LHCN-M2 (cell line): ENCODE measurements at places on chromosomes 7 and 10.

GRCh38 chr10:122308417-122309141 lies 37.5 kb downstream of the BTBD16 start:
- no peak for DNase-seq

- DNase-seq = no peak
Observed at GRCh38 chr10:35456784-35457183, 120.5 kb downstream of the CCNY start.

DNA sequence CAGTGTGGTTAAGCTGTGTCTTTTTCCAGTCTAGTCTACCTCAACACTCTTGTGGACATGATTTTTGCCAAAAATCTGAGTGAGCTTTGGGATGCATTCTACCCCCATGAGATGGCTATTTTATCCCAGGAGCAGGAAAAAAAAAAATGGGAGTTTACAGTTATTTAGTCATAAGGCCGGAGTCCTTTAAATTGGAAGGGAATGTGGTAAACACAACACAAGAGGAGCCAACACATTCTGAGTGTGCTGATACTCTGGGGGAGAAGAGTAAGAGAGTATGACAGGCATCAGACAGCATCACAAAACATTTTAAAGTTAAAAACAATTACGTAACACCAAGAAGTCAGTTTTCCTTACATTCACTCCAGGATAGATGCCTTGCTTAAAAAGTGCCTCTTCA lies 46.1 kb downstream of the C1GALT1 start:
- peak; percentile 25 for DNase-seq

DNA sequence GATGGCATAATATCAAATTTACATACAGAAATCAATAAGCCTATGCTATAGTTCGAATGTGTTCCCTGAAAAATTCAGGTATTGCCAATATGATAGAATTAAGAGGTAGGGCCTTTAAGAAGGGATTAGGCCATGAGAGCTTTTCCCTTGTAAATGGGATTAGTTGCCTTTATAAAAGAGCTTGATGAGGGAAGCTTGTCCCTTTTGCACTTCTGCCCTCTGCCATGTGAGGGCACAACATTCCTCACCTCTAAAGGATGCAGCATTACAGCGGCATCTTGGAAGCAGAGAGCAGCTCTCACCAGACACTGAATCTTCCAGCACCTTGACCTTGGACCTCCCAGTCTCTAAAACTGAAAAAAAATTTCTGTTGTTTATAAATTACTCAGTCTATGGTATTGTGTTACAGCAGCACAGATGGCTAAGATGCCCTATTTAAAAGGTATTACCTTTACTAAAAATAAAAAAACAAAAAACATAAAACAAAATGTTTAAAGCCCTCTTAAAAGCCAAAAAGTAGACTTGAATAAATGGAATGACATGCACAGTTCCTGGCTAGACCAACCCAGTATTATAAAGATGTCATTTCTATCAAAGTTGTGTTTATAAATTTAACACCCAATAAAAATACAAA lies 909.6 kb downstream of the REEP3 start:
- peak; percentile 7 for DNase-seq

- no peak for DNase-seq
Observed at GRCh38 chr7:12929476-12930140, 242.2 kb downstream of the ARL4A start.

DNA sequence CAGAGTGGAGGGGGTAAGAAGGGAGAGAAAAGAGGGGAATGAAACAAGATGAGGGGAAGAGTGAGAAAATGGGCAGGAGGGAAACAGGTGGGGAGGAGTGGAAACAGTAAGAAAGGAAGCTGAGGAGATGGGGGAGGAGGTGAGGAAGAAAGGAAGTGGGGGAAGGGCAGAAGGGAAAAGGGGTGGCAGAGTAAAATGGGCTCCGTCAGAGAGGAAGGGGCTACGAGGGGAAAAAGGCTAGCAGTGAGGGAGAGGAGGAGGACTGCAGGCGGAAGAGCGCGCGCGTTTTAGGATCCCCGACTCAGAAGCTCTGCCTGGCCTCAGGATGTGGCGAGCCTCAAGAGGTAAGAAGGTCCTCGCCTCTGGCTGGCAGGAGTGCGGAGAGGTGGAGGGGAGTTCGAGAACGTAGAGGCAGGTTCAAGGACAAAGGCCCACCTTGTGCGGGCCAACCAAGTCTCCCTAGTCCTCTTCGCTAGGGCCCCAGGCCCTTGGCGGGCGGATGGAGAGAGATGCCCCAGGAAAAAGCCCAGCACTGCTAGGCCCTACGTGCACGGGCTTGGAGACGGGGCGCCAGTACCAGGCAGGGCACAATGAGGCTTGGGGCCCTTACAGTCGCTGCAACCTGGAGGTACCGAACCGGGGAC lies 5.8 kb upstream of the NKX2-3 start:
- DNase-seq = no peak

DNA sequence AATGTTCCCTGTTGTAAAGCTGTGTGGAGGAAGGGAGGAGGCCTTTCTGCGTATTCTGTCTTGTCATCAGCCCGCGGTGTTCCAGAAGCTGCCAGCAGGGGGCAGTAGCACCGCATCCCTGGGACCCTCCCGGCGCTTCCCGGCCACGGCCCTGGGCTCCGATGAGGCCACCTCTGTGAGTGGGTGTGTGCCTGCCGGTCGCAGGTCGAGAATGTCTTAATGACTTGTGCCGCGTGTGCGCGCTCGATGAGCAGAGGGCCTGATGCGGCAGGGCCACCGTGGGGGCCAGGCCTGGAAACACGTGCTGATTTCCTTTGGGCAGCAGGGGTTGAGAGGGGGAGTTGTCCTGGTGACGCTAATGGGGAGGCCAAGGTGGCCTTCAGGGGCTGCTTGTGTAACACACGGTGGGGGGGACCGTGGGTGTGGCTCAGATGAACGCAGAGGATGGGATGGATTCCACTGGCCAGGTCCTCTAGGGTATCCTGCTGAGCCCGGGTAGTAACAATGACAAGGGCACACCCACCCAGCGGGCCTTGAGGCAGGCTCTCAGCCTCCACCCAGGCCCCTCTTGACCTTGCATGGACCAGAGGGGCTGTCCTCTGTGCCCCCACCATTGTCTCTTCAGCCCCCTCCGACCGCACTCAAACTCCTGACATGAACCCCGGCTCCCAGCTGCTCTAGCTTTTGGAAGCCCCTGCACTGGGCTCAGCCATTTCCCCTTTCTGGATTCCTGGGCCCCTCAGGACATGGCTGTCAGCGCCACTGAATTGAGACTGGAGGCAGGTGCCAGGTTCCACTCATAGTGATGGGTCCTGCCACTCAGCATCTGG lies 135.9 kb upstream of the PODXL start:
- DNase-seq = peak; percentile 30

DNA sequence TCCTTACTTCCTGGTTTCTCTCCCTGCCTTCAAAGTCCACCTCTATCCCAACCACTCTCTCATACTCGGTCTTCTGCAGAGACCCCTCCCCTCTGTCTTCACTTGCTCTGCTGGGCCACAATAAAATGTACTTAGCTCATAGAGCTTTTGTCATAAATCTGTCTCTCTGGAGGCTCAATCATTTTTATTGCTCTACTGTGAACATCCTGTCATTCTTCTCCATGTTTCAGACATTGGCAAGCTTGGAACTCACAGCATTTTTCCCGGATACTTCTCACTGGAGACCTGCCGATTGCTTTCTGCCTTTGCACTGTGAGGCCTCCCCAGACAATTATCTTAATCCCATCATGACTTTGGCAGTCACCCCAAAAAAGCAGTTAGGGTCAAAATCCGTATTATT lies 192.3 kb upstream of the ZMIZ1 start:
- no peak for DNase-seq

DNA sequence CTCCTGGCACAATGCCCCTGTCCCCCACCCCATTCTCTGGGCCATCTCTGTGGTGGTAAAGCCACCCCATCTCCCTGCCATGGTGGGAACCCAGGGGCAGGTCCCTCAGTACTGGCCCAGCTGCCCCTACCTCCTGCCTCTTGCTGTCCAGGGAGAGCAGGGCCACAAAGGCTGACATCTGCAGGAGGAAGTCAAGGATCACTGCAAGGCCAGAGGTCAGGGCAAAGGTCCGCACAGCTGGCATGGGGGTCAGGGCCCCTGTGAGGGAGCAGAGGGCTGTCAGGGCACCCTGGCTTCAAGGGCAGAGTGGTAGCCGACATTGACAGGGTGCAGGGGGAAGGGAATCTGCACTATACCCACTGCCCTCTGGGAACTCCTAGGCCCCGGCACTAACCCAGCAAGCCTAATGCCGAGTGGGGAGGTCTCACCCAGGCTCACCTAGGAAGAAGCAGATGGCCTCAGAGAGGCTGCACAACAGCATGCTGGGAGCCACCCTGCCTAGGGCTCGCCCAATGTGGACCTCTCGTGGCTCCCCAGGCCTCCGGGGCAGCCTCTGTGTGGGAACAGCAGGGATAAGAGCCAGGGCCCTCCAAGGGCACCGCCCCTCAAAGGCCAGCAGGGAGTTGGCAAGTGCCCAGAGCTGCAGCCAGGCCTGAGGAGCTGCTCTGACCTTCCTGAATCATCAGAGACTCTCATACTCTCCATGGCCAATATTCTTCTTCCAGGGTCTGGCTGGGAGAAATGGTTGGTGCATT lies 7.7 kb downstream of the NPC1L1 start:
- DNase-seq = no peak

DNA sequence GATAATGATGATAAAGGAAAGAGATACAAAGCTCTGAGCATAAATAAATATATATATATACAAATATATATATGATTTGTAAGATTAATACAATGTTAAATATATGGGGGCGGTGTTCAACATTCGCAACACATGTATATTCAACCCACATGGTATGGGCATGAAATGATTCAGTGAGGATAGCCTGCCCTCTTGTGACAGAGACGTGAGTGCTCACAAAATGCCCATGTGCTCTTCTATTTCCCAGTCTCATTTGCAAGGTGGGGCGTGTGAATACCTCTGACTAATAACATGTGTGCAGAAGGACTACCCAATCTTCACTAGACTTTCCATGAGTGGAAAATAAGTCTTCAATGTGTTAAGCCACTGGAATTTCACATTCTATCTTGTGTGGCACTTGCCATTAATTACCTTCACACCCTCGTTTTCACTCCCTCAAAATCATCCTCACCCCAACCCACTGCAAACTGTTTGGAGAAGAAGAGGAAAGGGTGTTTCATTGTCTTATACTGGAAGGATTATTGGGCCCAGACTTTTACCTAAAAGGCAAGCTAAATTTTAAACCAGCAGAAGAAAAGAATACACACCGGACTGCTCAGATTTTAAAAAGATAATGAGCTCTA lies 26.9 kb downstream of the ASAH2 start:
- DNase-seq = peak; percentile 64

- no peak for DNase-seq
Observed at GRCh38 chr7:159023206-159023605, 121.5 kb downstream of the VIPR2 start.

DNA sequence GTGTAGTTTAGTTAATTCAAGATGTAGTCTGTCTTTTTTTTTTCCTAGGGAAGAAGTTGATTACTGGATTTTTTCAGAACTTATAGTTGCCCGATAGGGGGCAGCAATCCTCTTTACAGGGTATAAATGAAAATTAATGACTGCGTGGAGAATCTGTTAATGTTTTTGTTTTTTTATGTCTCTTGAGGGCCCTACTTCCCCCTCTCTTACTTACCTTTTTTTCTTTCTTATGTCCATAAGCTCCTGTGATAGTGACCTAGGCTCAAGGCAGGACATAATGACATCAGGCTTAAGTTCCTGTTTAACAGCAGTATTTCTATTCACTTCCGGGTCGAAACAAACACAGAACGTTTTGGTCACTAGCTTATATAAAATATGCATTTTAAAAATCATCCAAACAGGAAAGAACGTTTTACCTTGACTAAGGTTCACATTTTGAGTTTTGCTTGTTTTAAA lies 18.8 kb downstream of the CDC123 start:
- peak; percentile 47 for DNase-seq

- DNase-seq = no peak
Observed at GRCh38 chr10:93225938-93226337, 152.2 kb downstream of the CYP26A1 start.

- DNase-seq = no peak
Observed at GRCh38 chr10:16519908-16520861, 1.5 kb downstream of the C1QL3 start.

DNA sequence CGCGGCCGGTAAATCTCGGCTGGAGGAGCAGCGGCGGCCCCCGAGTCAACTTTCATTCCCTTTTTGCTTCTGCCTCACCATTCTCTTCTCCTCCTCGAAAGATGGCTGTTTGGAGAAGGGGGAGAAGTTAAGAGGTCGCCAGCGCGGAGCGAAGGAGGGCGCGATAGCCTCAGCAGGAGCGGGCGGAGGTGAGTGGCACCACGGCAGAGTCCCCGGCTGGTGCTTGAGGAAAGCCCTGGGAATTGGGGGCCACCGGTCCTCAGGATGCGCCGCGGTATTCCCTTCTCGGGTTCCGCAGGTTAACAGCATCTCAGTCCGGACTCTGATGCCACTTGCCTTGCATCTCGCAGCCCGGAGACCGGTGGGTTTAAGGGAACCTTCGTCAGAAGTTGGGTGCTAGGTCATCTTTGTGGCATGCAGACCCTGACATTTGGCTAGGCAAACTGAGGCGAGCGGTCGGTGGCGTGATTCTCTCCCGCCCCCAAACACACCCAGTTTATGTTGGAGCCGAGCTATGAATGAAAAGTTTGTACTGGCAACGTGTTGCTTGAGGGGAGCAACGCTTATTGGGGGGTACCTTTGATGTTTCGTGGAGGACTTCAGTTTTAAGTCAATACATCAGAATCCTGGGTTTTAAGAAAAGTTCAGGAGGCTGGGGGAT lies 59.5 kb upstream of the PRPS1L1 start:
- no peak for DNase-seq

DNA sequence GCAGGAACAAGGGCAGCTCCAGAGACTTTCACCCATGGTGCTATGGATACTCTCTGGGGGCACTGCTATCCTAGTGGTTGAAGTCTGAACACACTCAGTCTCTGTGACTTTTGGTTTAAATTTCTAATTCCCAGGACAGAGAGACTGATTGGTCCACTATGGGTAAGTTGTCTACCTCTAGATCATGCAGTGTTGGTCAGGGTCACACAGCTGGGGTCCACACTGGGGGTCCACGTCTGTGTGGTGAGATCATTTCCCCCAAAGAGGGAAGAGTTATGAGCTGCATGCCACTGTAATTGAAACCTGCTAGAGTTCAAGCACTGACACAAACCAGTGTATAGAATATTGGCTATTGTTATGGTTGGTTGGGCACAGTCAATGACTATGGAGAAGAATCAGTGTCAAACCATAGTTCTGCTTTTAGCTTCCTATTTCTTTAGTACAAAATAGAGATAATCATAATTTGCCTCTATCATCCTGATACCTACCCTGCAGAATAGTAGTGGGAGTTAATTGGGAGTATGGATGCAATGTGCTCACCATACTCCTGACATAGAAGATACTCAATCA lies 101.6 kb downstream of the PRTFDC1 start:
- no peak for DNase-seq

DNA sequence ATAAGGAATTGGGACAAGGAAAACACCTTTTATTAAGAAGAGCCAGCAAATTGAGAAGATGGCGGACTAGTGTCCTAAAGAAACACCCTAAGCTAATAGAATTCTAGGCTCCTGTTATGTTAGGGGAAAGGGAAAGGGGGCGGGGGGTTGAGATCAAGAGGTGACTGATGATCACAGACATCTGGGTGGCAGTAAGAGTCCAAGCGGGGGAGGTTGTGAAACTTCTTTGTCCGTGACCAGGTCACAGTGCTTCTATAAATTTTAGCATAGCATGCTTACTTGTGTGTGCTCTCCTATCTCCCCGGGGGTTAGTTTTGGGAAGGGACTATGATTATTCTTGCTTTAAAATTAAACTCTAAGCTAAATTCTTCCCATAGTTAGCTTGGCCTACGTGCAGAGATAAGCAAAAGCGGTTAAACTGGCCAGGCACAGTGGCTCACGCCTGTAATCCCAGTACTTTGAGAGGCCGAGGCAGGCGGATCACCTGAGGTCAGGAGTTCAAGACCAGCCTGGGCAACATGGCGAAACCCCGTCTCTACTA lies 262.1 kb downstream of the SKIDA1 start:
- DNase-seq = no peak
